Stimulated activated CD4-positive, alpha-beta T cell treated with anti-CD3 and anti-CD28 coated beads, Interleukin-15, amount 100 ng/mL, for 1 hour (primary cell): ENCODE measurements at places on chromosomes 1 and 21.

GRCh38 chr1:202235856-202236837, 42.5 kb downstream of the LGR6 start:
- DNase-seq = peak; percentile 27

DNA sequence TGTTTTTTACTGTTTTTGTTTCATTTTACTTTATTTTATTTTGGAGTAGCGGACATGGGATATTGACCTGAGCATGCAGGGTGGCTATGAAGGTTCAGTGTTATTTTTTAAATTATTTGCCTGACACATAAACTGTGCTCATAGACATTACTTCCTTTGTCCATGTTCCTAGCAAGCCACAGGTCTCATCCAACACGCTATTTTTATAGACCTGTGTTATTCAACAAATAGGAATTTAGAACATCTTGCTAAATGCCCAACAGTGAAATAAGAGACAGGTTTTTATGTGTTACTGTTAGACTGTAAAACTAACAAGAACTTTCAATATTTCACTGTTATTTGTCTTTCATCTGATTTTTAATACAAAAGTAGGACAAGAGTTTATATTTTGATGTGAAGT, 756.4 kb downstream of the KCNT2 start:
- DNase-seq = no peak

DNA sequence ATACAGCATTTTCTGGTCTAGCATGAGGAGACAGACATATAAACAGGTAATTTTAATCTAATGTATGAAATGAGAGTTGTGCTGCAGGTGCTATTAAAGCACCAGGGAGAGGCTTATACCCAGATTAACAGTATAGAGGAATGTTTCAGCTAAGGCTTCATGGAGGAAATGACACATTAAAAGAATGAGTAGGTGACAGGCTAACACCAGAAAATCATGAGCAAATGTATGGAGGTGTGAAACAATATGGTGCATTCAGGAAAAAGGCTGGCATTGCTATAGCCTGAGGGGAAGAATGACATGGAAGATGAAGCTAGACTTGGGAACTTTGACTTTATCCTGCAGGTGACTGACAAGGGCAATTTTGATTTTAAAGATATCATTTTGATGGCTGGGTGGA, 7.0 kb downstream of the ARPC5 start:
- no peak for DNase-seq

DNA sequence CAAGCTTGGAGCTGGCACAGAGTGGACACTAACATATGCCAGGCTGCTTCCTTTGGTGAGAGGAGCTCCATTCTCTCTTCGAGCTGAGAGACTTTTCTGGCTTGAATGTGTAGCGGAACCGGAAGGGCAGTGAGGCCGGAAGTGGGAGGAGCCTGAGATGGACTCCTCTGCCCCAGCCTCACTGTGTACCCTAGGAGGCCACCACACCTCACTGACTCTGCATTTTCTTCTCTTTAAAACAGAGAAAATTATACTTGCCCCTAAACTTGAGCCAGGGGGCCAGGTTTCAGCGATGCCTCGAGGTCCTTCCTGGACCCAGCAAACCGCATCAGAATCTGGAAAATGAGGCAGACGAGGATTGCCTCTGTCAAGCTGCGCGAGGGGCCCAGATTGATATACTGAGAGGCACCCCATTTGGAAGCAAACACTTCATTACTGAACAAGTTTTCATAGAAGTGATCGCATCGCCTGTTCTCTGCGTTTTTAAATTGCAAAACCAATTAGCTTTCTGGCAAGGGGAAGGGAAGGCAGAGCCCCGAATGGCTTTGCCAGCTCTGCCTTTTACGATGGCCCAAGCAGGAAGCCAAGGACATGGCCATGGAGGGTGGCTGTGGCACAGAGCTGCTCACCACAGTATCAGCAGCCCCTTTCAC, 708.1 kb downstream of the PTPRU start:
- no peak for DNase-seq

DNA sequence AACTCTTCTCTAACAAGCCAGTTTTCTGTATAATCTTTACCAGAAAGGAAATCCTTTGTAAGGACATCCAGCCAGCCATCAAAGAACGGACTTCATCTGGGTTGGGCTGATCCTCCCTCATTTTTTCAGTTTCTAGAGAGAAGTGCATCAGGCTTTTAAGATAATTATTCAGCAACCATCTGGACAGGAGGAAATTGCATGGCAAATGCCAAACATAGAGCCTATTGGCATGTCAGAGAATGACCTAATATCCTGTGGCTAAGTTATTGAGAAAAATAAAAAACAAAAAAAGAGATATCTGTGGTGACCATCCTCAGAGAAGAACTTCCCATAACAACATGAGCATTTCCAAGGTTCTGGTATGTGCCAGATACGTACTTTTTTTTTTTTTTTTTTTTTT, 74.9 kb upstream of the BEND5 start:
- DNase-seq = no peak

DNA sequence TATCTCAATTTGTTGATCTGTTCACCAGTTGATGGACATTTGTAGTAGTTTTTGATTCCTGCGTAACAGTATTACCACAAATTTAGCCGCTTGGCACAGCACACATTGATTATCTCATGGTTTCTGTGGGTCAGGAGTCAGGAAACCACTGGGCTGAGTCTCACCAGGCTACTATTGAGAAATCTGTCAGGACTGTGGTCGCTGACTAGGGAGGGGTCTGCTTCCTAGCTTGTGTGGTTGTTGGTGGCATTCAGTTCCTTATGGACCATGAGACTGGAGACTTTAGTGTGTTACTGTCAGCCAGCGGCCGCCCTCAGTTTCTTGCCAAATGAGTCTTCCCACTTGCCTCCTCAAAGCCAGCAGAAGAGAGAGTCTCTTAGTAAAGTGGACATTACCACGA, 9.8 kb downstream of the PEX14 start:
- no peak for DNase-seq

DNA sequence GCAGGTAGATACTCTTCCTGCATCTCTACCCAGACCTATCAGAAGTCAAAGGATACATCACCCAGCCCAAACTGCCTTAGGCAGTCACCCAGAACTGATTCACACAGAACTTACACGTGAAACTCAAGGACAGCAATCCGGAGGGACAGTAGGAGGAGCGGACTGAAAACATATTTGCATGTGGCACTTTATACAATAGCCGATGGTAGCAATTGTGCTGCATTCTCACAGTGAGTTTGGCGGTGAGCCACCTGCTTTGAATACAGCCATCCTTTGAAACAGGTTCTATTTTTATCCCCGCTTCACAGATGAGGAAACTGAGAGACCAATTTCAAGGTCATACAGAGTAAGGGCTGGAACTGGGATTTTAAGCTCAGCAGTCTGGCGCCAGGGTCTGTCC, 69.5 kb downstream of the EDEM3 start:
- no peak for DNase-seq

GRCh38 chr1:96206451-96206850, 515.1 kb upstream of the PTBP2 start:
- DNase-seq = no peak

- DNase-seq = no peak
Observed at GRCh38 chr1:13528320-13528719, 14.5 kb upstream of the LRRC38 start.

GRCh38 chr1:208496467-208497371, 252.5 kb upstream of the PLXNA2 start:
- no peak for DNase-seq

DNA sequence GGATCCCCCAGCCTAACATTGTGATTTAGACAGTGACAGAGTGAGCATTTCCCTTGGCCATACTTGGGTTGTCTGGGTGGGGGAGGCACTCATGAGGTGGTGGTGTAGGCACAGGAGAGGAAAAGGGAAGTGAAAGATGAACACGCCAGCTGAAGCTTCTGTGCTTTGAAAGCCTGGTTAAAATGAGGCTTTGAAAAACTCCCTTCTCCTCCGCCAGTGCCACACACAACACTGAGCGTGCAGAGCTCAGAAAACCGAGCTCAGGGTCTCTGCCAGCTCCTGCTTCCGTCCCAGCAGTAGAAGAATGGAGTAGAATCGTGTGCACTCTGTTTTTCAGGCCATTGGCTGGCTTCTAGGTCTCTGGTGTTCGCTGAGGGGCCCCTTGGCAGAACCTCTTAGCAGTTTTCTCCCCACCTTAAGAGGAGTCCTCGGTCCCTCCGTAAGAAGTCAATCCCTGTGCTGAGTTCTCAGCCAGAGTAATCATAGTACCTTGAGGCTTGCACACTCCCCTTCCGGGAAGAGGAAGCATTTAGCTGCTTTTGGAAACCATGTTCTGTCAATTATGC, 12.9 kb downstream of the PLEKHM2 start:
- DNase-seq = no peak
